Amygdala (tissue), 56 donors: ENCODE measurements at places on chromosomes 16 and 17.

- peak; percentile 84 for DNase-seq
These were observed 522 bp upstream of the VEZF1 start for GRCh38 chr17:57988301-57989250.

GRCh38 chr17:77178050-77178449 lies 37.3 kb downstream of the SEC14L1 start:
- no peak for DNase-seq

- no peak for DNase-seq
These were observed 18.9 kb downstream of the PLEKHG4 start for GRCh38 chr16:67298277-67298676.

DNA sequence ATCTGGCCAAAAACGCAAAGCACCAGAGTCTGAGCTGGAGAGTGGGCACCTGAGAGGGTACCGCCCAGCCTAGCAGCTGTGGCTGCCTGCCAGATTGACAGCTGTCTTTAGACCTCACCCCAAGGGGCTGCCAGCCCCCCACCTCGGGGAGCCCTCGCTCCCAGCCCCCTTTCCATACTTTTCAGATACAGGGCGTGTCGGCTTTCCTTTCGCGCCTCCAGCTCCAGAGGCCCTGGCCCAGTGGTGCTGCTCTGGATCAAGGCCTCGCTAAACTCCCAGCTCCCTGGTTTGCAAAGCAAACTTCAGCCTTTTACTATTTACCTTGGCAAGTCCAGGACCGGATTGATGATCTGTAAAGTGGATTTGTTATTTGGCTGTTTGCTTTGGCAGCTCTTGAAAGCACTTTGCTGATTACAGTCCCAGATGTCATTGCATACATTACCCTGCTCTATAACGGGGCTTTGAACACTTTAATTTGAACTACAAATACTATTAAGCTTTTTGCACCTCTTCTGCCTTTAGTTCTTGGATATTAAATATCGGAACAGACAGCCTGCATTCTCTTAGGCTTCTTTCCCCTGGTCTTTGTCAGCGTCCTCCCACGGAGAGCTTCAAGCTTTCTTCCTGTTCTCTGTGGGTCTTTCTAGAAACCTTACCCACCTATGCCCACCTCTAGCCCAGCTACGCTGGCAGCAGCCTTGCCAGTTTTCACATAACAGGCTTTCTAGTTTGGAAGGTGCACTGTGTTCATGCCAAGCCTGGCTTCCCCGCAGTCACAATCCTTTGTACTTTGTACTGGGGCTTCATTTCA lies 63.6 kb upstream of the TBX2 start:
- no peak for DNase-seq

- no peak for DNase-seq
These were observed 25.6 kb downstream of the WIPI1 start for GRCh38 chr17:68431661-68432071.

GRCh38 chr17:14037453-14037852 lies 31.9 kb upstream of the COX10 start:
- DNase-seq = no peak

- DNase-seq = no peak
These were observed 40.0 kb downstream of the GRB7 start for GRCh38 chr17:39777534-39778365.
